ENCODE measurements at places on chromosomes 13 and 19.

DNA sequence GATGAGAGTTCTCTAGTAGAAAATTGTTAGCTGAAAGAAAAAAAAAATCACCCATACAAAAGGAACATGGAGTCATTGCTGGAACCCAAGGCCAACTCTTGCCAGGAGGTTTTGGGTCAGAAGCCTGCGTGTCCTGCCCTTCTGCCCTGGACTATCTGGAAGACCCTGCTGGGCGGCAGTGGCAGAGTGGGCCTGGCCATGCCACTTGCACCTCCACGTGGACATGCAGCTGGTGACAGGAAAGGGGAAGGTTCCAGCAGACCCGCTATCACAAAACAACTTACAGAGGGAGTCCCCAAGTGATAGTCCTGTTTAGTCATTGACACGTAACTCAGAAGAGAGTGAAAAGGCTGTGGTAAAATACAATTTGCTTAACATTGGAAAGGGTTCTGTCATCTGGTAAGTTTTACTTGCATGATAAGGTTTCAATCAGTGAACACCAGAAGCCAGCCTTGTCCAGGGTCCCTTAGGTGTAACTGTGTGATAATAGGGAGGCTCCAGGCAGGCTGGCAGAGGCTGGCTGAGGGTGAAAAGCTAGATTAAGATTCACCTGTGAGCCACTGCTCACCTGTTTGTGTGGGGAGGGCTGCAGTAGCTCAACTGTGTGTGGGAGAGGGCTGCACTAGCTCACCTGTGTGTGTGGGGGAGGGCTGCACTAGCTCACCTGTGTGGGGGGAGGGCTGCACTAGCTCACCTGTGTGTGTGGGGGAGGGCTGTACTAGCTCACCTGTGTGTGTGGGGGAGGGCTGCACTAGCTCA is 47.8 kb downstream of the COL4A2 start:
- DNase-seq = no peak

DNA sequence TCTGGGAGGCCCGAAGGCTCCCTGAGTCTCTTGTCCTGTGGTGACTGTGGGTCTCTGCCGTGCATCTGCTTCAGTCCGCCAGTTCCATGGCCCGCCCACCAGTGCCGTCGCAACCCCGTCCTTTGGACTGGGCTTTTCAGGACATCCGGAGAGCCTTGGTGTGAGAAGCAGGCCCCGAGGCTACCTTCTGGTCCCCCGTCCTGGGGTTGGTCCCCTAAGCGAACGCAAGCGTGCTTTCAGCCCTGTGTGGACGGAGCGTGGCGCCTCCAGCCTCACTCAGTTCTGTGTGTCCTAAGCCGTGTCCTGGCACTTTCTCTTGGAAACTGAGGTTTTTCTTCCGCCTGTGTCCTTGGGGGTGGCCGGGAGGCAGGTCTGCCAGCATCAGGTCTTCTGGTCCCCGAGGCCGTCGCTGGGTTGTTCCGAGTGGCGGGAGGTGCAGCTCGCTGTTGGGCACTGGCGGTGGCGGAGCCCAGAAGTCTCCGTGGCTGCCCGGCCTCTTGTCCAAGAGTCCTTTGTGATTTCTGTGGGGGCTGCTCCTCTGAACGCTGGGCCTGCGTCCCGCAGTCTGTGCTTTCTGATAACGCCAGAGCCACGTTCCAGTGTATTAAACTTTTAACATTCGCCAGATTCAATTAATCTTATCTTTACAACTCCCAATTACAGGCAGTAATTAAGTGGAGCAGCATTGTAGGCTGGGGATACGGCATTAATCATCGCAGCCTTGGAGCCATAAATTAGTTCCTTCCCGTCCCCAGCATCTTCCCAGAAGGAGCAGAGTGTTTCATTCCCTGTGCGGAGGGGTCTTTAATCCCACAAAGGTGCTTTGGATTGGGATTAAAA is 99.5 kb downstream of the KDM4B start:
- DNase-seq = no peak

- no peak for DNase-seq
Measured at GRCh38 chr19:33718651-33719254, 77.9 kb upstream of the KCTD15 start.

GRCh38 chr13:36778083-36778671 is 40.8 kb upstream of the RFXAP start:
- DNase-seq = no peak

DNA sequence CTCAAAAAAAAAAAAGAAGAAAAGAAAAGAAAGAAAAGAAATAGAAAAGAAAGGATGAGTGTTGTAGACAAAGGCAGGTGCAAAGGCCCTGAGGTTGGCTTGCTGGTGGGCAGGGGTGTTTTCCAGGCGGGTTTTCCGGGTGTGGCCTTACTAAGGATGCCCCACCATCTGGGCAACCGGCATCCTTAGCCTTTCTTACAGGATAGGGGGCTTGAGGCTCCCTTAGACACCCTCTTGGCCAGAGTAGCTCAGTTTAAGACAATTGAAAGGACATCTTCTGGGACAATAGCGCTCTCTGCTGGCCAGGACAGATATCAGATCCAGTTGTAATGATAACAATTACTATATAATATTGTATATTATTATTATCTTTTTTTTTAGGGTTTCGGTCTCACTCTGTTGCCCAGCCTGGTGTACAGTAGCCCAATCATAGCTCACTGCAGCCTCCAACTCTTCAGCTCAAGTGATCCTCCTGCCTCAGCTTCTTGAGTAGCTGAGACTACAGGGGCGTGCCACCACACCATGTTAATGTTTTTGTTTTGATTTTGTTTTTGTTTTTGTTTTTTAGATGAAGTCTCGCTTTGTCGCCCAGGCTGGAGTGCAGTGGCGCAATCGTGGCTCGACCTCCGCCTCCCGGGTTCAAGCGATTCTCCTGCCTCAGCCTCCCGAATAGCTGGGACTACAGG is 1.4 kb upstream of the QTRT1 start:
- DNase-seq = peak; percentile 77

DNA sequence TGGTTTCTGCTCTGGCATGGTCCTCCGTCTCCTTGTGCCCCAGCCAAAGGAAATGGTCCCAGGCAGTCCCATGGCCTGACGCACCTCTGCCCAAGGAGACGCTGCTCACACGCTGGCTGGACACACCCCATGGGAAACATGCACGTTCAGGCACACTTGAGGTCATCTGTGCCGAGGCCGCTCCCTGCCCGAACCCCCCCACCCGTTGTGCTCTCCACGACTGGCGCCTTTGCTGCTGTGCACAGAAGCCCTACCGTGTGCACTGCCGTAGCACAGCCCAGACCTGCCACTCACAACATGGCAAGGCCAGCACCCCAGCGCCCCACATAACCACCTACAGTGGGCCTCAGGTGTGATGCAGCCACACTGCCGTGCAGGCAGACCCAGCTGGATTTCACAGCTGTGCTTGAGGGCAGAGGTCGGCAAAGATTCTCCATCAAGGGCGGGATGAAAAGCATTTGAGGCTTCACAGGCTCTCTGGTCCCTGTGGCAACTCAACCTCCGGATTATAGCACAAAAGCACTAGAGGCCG is 65.7 kb downstream of the SPACA7 start:
- no peak for DNase-seq

DNA sequence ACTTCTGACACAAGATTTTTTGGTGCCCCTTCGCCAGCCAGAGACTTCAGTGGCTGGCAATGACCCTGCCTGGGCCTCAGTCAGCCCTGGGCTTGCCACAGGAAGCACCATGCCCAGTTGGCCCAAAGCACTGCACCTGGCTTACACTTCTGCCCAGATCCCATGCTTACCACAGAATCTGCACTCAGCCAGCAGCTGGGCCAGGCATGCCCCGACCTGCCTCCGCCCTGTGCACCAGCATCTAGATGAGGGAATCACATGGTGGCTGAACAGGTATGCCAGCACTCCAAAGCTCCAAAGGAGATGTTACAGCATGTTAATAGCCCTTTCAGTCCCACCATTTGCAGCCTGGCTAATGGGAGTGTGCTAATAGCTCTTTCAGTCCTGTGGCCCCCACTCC is 690.9 kb downstream of the SLITRK6 start:
- no peak for DNase-seq

- DNase-seq = no peak
Measured at GRCh38 chr19:54459282-54460229, 4.0 kb downstream of the LENG9 start.

GRCh38 chr13:109844396-109844795 is 58.0 kb upstream of the IRS2 start:
- DNase-seq = no peak

- DNase-seq = no peak
Measured at GRCh38 chr13:23715092-23715761, 145.0 kb downstream of the TNFRSF19 start.

GRCh38 chr13:39596685-39597084 is 6.3 kb downstream of the LHFPL6 start:
- no peak for DNase-seq

DNA sequence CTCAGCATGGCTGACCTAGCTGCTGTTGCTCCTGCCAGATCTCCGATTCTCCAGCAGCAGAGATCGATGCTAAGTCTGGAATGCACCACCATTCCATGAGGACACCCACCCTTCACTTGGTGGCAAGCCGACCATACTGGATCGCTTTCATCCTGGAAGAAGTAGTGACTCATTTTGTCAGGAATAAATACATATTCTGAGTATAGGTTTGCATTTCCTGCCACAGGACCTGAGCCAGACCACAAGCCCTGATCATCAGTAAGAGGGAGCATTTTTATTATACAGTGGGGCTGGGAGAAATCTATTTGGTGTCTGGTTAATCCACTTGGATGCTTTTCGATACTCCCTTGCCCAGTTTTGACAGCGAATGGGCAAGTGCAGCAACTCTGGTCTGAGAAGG is 10.9 kb upstream of the KCTD15 start:
- DNase-seq = no peak

GRCh38 chr19:29294343-29294811 is 81.4 kb upstream of the UQCRFS1 start:
- DNase-seq = no peak

- DNase-seq = no peak
Measured at GRCh38 chr13:110797230-110797877, 83.9 kb downstream of the ING1 start.

- peak; percentile 24 for DNase-seq
Measured at GRCh38 chr19:58229255-58229639, 533 bp downstream of the ZNF544 start.

- DNase-seq = no peak
Measured at GRCh38 chr19:18869781-18870530, 26.0 kb downstream of the CERS1 start.

- peak; percentile 79 for DNase-seq
Measured at GRCh38 chr13:52921194-52921593, 72.8 kb upstream of the PCDH8 start.

DNA sequence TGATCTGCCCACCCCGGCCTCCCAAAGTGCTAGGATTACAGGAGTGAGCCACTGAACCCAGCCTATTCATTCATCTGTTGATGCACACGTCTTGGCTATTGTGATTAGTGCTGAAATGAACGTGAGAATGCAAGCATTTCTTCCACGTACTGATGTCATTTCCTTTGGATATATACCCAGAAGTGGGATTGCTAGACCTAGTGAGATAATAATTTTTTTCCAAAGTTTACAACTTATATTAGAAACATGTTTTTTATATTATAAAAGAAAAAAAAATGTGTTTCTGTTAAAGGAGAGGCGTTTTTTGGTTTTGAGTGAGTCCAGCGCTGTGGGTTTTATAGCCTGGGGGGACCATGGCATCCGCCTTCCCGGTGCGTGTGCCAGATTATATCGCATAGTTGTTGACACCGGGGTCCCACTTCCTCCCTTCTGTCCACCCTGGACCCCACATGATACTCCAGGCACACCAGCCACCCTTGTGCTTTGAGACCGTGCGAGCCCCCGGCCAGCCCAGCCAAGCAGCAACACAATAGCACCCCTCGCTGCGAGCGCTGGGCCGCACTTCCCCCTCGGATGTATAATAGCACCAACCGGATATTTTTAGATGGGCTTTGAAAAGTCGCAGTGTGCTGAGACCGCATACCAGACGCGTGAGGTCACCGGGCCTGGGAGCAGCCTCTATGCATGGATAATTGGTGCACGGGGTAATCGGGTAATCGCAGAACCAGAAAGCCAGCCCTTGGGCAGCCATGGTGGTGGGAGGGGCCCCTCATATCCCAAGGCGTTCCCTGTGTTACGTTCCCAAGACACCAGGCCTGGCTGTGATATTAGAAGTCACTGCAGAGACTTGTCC is 59.6 kb downstream of the MYO9B start:
- peak; percentile 88 for DNase-seq

DNA sequence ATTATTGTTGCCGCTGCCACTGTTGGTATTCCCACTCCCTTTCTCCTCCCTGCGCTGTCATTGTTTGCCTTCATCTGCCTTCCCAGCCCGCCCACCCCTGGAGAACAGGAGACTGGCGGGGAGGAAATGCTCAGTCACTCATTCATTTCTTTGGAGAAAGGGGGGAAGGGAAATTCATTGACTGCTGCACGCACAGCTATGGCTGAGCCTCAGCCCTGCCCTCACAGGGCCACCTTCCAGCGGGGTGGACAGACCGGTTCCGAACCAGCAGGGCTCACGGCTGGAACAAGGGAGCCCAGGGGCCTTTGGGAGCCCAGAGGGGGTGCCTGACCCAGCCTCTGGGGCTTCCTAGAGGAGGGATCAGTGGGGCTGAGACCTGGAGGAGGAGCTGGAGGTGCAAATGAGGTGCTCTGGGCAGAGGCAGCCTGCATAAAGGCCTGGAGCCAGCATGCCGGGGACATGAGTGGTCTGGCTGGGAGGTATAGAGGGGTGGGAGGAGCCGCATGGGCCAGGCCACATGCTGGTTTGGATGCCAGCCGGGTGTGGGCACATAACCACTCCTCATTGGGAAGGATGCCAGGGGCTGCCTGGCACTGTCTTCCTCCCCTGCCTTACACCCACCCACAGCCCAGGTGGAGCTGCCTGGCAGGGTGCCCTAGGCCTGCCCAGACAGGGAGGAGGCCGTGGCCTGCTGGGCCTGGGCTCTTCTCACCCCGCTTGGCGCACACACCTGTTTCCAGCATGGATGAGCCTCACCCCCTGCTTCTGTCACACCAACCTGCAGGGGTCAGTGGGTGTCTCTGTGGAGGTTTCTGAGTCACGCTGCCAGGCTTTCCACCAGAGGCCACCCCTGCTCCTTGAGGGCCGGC is 26.8 kb downstream of the PPP5C start:
- no peak for DNase-seq

GRCh38 chr19:1123885-1124677 is 20.3 kb downstream of the GPX4 start:
- DNase-seq = no peak

DNA sequence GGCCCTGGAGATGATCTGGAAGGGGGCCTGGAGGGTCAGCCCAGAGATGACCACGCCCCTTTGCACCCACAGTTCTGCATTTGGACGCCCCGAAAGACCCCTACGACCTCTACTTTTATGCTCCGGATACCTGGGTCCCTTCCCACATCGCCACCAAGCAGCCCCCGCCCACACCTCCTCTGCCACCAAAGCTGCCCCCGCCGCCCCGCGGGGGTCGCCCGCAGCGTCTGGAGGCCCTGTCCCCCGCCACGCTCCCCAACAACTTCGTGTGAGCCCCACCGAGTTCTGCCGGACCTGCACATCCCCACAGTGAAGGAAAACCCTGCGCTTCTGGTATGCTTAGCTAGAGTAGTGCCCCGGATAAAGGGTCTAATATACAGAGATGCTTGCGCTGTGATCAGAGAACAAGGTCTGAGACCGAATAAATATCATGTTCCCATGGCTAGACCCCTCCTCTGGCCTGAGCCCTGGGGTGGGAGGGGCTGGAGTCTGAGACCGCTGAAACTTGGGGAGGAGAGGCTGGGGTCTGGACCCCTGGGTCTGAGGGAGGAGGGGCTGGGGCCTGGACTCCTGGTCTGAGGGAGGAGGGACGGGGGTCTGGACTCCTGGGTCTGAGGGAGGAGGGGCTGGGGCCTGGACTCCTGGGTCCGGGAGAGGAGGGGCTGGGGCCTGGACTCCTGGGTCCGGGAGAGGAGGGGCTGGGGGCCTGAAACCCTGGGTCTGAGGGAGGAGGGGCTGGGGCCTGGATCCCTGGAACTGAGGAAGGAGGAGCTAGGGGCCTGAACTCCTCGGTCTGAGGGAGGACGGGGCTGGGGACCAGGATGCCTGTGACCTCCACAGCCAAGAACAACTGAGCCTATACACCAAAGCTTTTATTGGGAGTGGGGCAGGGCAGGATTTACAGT is 3.6 kb downstream of the GFY start:
- no peak for DNase-seq

All from B cell (primary cell).